ENCODE measurements at places on chromosomes 2 and 18.

DNA sequence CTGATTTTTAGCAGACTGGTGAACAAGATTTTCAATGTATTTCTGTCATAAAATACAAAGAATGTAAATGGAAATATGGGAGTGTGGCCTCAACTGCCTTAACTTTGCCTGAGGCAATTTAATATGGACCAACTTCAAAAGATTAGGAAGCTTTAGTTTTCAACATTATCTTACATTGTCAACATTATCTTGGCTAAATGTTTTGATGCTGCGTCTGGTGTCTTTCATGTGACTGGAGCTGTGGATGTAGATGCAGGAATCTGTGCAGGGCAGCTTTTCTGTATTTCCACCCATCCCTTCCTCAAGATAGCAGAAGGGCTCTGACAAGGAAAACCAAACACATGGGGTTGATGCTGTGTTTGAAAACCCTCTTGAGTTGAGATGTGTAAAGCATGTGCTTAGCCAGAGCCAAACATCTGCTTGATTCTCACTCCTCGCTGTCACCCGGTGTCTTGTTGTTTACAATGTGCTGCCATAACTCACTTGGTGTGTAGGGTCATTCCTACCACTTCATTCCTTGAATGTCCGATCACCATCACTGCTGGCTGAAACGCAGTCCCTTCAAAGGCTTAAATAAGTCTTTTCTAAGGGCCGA lies 33.0 kb downstream of the COPS8 start:
- no peak for DNase-seq

GRCh38 chr18:59719544-59720181 lies 22.4 kb upstream of the CCBE1 start:
- no peak for DNase-seq

GRCh38 chr2:12066986-12067385 lies 320.6 kb downstream of the LPIN1 start:
- no peak for DNase-seq

- no peak for DNase-seq
Observed at GRCh38 chr2:220660277-220661145, 911.6 kb downstream of the EPHA4 start.

GRCh38 chr18:55433648-55434047 lies 154.3 kb downstream of the TCF4 start:
- DNase-seq = no peak

DNA sequence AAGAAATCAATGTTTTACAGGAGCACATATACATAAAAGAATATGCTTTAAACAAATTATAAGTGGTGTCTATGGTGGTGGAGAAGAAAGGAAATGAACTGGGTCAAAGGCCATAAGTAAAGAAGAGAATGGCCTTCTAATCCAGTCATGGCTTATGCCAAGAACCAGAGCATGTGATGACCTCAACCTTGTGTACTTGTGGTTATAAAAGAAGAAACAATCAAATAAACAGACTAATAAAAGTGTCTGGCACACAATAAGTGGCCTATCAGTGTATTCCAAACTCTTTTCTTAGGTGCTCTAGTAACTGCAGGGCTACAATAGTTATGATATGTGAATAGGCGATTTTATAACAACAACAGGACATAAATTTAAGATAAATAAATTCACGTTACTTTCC lies 2.6 kb downstream of the SERPINB11 start:
- DNase-seq = no peak

DNA sequence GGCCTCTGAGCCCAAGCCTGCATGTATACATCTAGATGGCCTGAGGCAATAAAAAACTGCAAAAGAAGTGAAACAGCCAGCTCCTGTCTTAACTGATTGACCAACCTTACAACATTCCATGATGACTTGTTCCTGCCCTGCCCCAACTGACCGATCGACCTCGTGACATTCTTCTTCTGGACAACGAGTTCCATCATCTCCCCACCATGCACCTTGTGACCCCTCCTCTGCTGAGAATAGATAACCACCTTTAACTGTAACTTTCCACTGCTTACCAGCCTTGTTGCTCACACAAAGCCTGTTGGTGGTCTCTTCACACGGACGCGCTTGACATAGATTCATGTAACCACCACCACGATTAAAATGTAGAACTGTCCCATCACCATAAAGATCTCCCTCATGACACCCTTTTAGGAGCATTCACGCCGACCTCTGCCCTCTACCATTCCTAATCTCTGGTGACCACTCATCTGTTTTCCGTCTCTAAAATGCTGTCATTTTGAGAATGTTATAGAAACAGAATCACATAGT lies 120.1 kb upstream of the REV1 start:
- no peak for DNase-seq

DNA sequence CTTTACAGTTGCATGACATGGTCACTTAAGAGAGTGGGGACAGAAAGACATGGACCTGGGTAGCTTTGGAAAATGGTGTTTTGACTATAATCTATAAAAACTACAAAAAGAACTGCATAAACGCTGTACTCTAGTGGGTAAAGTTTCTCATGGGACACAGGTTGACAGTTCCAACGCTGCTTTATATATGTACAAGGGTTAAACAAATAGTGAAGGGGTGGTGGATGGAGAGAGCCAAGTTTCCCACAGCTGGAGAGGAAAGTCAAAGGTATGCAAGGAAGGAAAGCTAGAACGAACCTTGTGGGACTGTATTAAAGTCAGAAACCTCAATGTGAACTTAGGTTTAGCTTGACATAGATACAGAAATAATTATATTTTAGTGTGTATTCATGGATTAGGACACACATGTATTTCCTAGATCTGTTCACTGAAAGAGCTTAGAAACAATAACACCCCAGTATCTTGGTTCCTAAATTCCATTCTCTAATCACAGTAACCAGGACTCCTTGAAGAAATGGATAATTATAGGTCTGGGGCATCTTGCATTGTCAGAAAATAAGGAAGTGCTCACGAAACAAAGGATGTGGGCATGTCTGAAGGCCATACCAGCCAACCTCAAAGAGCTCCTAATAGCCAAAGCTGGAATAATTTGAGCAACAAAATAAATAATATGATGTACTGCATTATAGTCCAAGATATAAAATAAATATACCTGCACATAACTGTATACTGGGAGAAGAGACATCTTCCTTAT lies 28.8 kb downstream of the TANC1 start:
- no peak for DNase-seq

DNA sequence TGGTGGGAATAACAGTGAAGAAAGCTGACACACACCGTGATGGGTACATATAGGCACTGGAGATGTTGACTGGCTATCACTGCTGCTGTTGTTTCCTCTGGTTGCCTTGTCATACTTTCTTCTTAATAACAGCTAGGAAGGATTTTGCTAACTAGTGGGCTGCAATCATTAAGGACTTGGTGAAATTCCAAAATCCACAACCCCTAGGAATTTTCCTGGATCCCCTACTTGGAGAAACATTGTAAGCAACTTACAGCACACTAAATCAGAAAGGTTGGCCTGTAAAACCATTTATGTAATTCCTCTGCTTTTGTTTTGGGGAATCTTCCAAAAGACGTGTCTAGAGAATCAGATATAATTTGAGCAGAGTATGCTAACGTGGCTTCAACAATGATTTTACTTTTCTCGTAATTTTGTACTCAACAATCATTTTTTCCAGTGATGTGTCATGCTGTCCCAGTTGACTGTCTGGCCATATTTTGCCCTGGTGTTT lies 8.0 kb upstream of the COL3A1 start:
- DNase-seq = no peak

DNA sequence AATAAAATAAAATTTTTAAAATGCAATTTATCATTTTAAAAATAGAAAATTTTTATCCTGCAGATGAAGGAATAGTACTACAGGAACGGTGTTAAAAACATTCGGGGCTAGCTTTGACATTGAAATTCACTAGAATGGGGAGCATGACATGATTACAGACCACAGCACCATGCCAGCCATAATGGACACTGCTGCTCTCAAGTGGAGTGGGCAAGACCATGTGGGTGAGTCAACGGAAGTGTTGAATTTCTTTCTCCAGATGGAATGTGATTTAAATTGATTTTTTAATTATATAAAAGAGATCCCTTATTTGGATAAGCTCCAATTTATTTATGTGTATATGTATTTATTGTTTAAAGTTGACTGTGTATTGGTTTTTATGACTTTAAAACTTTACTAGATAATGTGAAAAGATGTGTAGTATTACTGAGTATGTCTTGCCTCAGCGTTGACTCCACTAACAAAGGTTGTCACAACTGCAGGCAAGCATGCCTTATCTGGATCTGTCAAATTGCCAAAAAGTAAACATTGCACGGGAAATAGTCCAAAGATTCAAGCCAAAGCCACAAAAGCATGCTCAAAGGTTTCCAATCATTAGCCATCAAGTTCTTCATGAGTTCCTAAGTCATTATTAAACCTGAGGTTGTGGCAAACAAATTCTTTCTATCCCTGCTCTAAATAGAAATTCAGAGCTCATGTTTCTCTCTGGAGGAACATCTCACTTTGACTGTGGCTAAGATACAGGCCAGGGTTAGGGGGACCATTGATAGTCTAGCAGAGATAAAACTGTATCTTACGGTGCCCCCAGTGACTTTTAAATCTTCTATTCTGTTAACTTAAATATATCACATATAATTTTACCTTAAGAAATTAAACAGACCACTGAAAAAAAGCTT lies 536.9 kb downstream of the TMX3 start:
- DNase-seq = no peak
